ENCODE measurements at places on chromosomes 3 and 15. TPM values are rescaled to one million over a fixed set of nuclear protein-coding genes. Genes with fewer than 3 reads are reported as not detected.

The EPHB1 gene
- 0.36 TPM for total RNA-seq

The AMIGO3 gene
- total RNA-seq: not detected

The ZBED2 gene
- total RNA-seq: 0.72 TPM

The SLC51B gene
- total RNA-seq: not detected

The CCRL2 gene
- total RNA-seq: 0.28 TPM

The KLF15 gene
- 0.18 TPM for total RNA-seq

The ZNF619 gene
- total RNA-seq: 4.2 TPM

The KCNH8 gene
- total RNA-seq: not detected

The GOLGA8N gene
- total RNA-seq: 0.83 TPM

The CHDH gene
- total RNA-seq: under 0.01 TPM

The RAB27A gene
- total RNA-seq: 4.8 TPM

The EIF5A2 gene
- total RNA-seq: 7.7 TPM

The RBP2 gene
- not detected for total RNA-seq

The HRH1 gene
- 13.1 TPM for total RNA-seq

The GPR27 gene
- total RNA-seq: not detected

The SLC25A36 gene
- 70.3 TPM for total RNA-seq

The FBXO45 gene
- 11.7 TPM for total RNA-seq

The IL16 gene
- total RNA-seq: 0.18 TPM

The JMJD7 gene
- total RNA-seq: 3.6 TPM

All from IMR-90 (cell line).